ENCODE measurements at places on chromosomes 7 and 10. TPM values are rescaled to one million over a fixed set of nuclear protein-coding genes. Genes with fewer than 3 reads are reported as not detected.

Gene CALML5
- not detected for total RNA-seq

GRCh38 chr7:2198206-2198605 lies 34.5 kb downstream of the MAD1L1 start:
- no peak for DNase-seq

DNA sequence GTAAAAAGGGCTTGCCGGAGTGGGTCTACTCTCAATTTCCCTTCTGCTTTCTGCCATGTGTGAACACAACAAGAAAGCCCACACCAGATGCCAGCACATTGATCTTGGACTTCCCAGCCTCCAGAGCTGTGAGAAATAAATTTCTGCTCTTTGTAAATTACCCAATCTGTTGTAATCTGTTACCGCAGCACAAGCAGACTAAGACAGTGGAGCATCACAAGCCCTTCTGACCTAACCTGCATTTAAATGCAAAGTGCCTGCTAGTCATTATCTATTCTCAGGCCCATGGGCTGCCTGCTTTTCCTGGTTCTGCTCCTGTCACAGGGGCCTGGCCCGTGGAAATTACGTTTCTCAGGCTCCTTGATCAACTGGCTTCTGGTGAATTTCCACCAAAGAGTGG lies 199.3 kb upstream of the AUTS2 start:
- DNase-seq = no peak

Gene ELFN1
- total RNA-seq = not detected

Gene AMPH
- 0.14 TPM for total RNA-seq

Gene GRM3
- total RNA-seq = not detected

GRCh38 chr10:15759265-15759664 lies 39.5 kb upstream of the ITGA8 start:
- no peak for DNase-seq

Data from activated T-helper 2 cell treated with anti-CD3 and anti-CD28 coated beads, Interferon-gamma antibody, Interleukin-2, Interleukin-4, amounts not matched to agents 10 μg/mL and 5 μg/mL and 100 μg/mL, durations not matched to agents 14 hours and 24 hours and 36 hours (primary cell).